ENCODE measurements at places on chromosomes 1 and 21.

- DNase-seq: no peak
Observed at GRCh38 chr1:98143403-98143802, 222.6 kb upstream of the DPYD start.

- no peak for DNase-seq
Observed at GRCh38 chr1:230744382-230744781, 2.8 kb upstream of the CAPN9 start.

- no peak for DNase-seq
Observed at GRCh38 chr1:3978990-3979325, 78.9 kb upstream of the C1orf174 start.

- no peak for DNase-seq
Observed at GRCh38 chr1:230401101-230401500, 25.0 kb downstream of the PGBD5 start.

DNA sequence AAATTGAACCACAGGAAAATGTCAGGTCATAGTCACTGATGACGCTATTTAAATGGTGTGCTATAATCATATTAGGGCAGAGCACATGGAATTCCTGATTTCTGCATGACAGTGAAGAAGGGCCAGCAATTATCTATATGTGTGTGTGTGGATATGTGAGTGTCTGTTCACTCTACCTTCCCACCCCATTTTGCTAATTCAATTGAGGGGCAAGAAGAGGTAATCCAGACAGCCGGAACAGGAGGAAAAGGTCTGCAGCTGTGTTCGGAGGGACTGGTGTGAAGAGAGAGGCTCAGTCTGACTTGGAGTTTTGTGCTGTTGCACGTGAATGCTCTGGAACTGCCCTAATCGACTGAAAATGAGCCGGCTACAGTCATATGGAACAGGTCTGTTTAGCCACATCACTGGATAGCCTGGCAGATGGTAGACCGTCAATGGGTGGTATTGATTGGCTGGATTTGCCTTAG, 5.1 kb upstream of the ELAVL4 start:
- no peak for DNase-seq

DNA sequence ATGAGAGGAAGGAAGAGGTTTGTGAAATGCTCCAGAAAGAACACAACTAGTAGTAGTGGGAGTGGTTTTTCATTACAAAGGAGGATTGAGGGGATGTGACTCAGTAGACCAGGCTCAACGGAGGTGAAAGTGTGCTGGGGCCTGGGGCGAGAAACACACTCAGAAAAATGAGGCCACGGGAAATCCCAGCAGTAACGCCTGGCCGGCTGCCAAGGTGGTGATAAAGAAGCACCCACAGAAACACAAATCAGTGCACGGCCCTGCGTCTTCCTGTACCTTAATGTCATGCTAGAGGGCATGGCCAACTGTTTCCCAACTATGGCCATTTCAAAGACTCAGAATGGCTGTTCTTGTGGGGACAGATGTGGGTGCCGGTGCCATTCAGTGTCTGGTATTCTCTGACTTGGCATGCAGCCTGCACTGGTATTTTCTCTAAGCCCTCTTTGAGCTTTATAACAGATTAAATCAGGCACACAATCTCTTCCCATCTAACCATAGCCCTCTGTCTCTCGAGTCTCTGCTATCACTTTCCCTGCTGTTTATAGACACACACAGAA, 38.2 kb downstream of the URB2 start:
- DNase-seq: peak; percentile 71

DNA sequence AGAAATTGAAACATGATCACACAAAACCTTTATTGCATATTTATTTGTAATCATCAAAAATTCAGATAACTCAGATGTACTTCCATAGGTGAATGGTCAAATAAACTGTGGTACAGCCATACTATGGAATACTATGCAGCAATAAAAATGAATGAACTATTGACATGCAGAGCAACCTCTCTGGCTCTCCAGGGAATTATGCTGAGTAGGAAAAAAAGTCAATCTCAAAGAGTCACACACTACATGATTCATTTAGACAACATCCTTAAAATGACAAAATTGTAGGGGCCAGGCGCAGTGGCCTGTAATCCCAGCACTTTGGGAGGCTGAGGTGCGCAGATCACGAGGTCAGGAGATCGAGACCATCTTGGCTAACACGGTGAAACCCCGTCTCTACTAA, 104.0 kb downstream of the TPR start:
- DNase-seq: no peak

DNA sequence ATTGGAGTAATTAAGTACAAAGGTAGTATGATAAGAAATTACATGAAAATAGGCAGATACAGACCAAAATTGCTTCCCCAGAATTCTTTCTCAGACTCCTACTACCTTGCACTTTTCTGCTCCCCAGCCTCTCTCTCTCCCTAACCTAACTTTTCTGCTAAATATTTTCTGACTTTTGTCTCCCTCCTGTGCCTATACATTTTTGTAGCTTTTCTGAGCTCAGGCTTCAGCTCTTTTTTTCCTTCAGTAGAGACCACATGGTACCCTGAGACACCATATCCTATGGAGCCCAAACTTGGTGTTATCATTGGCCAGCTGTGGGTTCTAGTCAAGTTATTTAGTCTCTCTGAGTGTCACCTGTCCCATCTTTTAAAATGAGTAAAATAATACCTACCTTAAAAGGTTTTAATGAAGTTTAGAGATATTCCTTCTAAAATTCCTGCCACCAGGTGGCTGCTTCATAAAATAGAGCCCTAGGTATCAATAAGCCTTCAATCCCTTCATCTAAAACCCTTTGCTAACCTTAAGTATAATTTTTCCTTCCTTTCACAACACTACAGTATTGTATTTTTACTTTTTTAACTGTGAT, 237.6 kb upstream of the DUSP10 start:
- DNase-seq: no peak

GRCh38 chr1:34419663-34420136, 243.0 kb downstream of the C1orf94 start:
- no peak for DNase-seq

DNA sequence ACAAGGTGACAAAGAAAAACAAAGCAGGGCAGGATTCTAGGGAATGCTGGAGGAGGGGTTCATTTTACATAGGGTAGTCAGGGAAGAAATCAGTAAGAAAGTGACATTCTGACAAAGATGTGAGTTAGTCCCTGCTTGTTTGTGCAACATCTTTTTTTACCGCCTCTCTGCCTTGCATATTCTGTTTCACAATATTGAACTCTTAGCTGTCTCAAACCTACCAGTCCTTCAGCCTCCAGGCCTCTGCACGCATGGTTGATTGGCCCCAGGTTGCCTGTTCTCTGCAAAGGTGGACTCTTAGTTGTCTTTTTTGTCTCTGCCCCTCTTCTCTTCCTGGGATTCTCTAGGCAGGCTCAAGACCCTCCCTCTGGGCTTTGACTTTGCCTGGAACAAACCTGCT, 152.2 kb upstream of the RUNX1 start:
- DNase-seq: no peak

GRCh38 chr1:40853885-40854170, 8.3 kb downstream of the CITED4 start:
- no peak for DNase-seq

DNA sequence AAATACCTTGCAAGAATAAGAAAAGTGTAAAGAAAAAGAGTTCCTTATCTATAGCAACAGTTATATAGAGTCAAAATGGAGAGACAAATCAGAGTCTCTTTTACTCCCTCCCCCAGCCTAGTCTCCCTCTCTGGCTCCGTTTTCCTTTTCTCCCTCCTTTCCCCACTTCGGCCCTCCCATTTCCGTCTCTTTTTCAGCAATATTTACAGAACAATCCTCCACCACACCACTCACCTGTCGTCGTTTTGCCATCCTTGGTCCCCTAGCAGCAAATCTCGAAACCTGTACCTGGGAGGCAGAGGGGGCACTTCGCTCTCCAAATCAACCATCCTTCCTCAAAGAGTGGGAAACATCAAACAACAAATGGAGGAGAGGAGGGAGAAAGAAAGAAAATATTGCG, 259 bp downstream of the KCNT2 start:
- DNase-seq: no peak

DNA sequence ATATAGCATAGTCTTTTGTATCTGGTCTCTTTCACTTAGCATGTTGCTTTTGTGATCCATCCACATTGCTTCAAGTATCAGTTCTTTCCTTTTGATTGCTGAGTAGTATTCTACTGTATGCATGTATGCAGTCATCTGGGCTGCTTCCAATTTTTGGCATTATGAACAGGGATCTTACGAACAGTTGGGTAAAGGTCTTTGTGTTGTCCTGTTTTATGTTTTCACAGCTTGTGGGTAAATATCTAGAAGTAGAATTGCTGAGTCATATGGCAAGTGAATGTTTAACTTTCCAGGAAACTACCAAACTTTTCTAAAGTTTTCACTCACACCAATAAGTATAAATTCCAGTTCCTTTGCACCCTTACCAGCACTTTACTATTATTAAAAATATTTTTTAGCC, 60.9 kb downstream of the LHX4 start:
- DNase-seq: no peak

- DNase-seq: no peak
Observed at GRCh38 chr1:79507770-79508169, 501.2 kb upstream of the ADGRL4 start.

GRCh38 chr1:50452700-50453099, 29.5 kb upstream of the DMRTA2 start:
- no peak for DNase-seq

GRCh38 chr1:211483896-211484612, 7.9 kb downstream of the RD3 start:
- no peak for DNase-seq

GRCh38 chr1:193105821-193106177, 585 bp upstream of the GLRX2 start:
- DNase-seq: no peak

- no peak for DNase-seq
Observed at GRCh38 chr1:38045401-38046332, 926 bp downstream of the POU3F1 start.

DNA sequence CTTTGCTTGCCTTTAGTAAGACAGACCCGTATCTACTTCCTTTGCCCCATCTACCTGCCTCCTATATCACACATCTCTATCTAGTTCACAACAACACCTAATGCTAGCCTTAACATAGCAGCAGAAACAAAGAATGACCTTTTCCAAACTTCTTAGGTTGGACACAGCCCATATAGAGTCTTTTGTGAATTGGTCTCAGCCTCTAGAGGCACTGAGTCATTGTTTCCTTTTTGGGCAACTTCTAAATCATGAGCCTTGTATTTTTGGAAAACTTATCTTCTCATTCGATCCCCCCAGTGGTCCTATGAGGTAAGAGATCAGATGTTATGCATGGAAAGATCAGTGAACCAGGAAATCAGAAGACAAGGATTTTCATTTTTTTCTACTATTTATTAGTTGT, 679.4 kb upstream of the USP24 start:
- no peak for DNase-seq

DNA sequence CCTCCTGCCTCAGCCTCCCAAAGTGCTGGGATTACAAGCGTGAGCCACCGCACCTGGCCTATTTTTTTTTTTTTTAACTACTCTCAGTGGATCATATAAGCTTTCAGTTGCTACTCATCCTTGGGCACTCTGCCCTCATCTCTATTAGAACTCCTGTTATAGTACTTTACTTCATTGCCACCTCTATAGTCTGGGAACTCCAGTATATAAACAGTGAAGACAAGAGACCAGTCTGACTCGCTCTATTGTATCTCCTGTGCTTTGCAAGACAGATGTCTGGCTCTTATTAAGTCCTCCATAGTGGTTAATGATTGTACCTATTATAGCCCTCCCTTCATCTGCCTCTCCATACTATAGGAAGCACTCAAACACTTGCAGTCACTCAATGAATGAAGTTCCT, 15.1 kb downstream of the KHDRBS1 start:
- DNase-seq: no peak

GRCh38 chr1:212203630-212204029, 81.6 kb upstream of the PPP2R5A start:
- DNase-seq: no peak

DNA sequence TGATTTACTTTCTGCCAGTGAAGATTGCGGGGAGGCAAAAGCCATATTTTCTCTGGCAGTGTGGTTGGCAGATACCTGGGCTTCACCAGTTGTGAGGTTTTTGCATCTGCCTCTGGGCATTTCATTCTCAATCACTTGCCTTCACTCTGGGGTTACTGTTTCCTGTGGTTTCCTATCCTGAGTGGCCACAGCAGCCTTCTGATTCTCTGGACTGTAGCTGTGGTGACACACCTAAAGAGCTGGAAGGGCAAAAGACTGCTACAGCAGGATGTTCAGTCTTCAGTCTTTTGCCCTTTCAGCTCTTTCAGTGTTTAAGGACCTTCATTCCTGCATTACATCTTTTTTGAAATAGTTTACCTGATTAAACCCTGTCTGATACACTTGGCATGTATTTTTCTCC, 50.5 kb upstream of the GPR52 start:
- no peak for DNase-seq

DNA sequence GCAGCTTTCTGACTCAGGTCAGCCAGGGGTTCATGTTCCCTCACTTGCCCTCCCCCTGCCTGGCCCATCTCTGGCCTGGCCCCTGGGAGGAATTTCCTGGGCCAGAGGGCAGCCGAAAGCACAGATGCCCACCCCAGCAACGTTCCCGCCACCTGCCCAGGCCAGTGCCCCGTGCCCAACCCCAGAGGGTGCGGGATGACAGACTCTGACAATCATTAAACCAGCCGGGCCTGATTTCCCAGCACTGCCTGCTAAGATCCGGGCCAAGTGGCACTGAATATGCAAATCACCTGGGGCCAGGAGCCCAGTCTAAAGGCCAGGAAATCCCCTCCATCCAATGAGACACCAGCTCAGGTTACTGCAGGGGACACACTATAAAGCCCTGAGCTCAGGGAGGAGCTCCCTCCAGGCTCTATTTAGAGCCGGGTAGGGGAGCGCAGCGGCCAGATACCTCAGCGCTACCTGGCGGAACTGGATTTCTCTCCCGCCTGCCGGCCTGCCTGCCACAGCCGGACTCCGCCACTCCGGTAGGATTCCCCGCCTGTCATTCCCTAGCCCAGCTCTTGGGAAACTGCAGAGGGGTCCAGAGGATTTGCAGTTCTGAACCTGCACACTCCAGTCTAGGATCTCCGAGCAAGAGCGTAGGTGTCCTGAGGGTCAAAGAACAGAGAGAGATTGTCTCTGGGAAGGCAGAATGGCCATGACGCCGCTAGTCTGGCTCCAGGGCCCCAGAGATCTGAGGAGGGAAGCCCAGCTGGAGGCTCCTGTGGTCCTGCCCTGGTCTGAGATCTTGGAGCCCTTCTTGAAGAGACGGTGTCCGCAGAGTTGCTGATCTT, at the start of gene ELF3:
Gene ELF3 (plus strand): TSS at position 408 of the 836 bp plus-strand sequence. CDS start 550 bp downstream, outside the sequence.
- DNase-seq: no peak

GRCh38 chr1:156549831-156550230, 22.5 kb downstream of the IQGAP3 start:
- no peak for DNase-seq

- DNase-seq: no peak
Observed at GRCh38 chr1:215556996-215557395, 10.1 kb upstream of the KCTD3 start.

DNA sequence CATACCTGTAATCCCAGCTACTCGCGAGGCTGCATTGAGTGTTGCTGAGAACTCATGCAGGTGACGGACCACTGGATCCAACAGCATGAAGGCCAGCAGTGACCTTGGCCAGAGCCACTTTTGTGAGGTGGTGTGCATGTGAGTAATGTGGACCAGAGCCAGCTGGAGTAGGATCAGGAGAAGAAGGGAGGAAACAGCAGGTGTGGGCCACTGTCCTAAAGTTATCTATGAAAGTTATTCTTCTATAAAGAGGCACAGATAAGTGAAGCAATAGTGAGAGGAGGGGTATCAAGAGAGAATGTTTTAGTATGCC, 47.8 kb downstream of the TCP10L start:
- DNase-seq: no peak

GRCh38 chr21:15935530-15935929, 205.7 kb downstream of the USP25 start:
- no peak for DNase-seq

GRCh38 chr1:25902462-25902861, 3.8 kb downstream of the STMN1 start:
- no peak for DNase-seq

GRCh38 chr1:231953660-231954059, 327.1 kb downstream of the DISC1 start:
- DNase-seq: no peak
